ENCODE measurements at places on chromosomes 5 and 9. TPM values are rescaled to one million over a fixed set of nuclear protein-coding genes. Genes with fewer than 3 reads are reported as not detected.

GOLGA1 gene
- 27.5 TPM for total RNA-seq

ASPN gene
- 1.3 TPM for total RNA-seq

PLAC8L1 gene
- total RNA-seq, result not detected

PJA2 gene
- 264 TPM for total RNA-seq

CCDC152 gene
- total RNA-seq, result 8.1 TPM

SPATA31C1 gene
- not detected for total RNA-seq

CRHBP gene
- total RNA-seq, result 2.8 TPM

MYORG gene
- 6.6 TPM for total RNA-seq

RALGDS gene
- 196 TPM for total RNA-seq

OR2S2 gene
- total RNA-seq, result not detected

ISL1 gene
- total RNA-seq, result 0.63 TPM

RANBP3L gene
- total RNA-seq, result 3.8 TPM

THBS4 gene
- total RNA-seq, result 3.4 TPM

FRMD3 gene
- total RNA-seq, result 38.2 TPM

ADGRD2 gene
- not detected for total RNA-seq

ZDHHC12 gene
- total RNA-seq, result 3.1 TPM

PCDHGA2 gene
- 11.9 TPM for total RNA-seq

TRIM14 gene
- total RNA-seq, result 4.4 TPM

SPOCK1 gene
- total RNA-seq, result 70.7 TPM

CD274 gene
- total RNA-seq, result 0.31 TPM

OTULINL gene
- total RNA-seq, result 31.9 TPM

FCN2 gene
- not detected for total RNA-seq

OMD gene
- total RNA-seq, result not detected

All from parietal lobe (tissue), 2 donors.